Glutamatergic neuron (in vitro differentiated cells): ENCODE measurements at places on chromosomes 5 and 9. TPM values are rescaled to one million over a fixed set of nuclear protein-coding genes. Genes with fewer than 3 reads are reported as not detected.

- no peak for DNase-seq
Measured at GRCh38 chr9:93265301-93265971, 81.5 kb downstream of the WNK2 start.

DNA sequence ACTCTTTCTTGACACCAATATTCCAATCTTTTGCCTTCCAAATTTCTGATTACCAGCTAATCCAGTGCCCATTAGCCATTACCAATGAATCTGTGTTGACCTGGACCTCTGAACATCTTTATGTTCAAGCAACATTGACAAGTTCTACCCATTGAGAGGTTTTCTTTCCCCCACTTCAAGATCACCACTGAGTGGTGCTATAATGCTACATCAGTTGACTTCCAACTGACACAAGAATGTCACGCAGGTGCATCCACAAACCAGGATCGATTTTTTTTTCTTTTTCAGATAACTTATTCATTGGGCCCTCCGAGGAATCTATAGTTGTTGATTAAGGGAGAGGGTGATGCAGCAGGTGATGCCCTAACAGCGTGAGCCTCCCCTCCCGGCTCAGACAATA, 102.6 kb downstream of the SLC1A3 start:
- no peak for DNase-seq

DNA sequence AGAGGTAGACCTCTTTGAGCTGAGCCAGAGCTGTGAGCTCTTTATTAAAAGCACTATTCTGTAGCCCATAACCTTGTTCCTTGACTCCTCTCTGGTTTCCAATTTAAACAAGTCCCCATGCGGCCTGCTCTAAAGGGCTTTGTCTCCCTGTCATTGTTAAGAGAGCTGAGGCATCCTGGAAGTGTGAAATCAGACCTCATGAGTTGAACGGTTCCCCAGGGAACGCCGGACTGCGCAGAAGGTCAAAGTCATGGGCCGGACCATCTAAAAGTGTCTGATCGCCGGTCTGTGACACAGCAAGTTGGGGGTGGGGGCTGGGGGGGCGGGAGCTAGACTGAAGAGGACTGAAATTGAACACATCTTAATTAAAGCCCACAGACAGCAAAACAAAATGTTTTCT, 265.8 kb downstream of the SLF1 start:
- peak; percentile 69 for DNase-seq

- no peak for DNase-seq
Measured at GRCh38 chr5:66343370-66344071, 199.4 kb downstream of the SREK1 start.

GRCh38 chr9:75707191-75707590, 183.3 kb upstream of the PCSK5 start:
- DNase-seq, result no peak

GRCh38 chr5:59850766-59851165, 42.8 kb downstream of the PDE4D start:
- DNase-seq, result no peak

- no peak for DNase-seq
Measured at GRCh38 chr5:169415948-169416347, 115.0 kb upstream of the SLIT3 start.

DNA sequence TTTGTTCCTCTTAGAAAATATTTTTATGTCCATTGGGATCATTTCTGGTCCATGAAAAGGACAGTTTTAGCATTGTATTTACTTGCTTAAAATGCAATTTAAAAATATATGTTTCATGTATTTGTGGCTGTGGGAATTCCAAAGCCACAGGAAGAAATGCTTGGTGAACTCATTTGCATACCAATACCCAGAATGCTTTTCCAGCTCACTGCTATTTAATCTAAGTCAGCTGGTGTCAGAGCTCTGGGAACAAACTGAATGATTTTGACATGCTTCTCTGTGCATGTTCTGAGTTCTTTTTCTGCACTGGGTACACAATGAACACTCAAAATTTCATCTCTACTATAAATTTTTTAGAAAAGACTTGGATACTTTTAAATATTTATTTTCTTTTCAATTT, 482.8 kb upstream of the ARRDC3 start:
- no peak for DNase-seq

- DNase-seq, result no peak
Measured at GRCh38 chr9:76725011-76725546, 39.2 kb upstream of the PCA3 start.

GRCh38 chr9:113579283-113580040, 115.9 kb downstream of the RGS3 start:
- no peak for DNase-seq

Gene MCTP1
- total RNA-seq, result 1.7 TPM

DNA sequence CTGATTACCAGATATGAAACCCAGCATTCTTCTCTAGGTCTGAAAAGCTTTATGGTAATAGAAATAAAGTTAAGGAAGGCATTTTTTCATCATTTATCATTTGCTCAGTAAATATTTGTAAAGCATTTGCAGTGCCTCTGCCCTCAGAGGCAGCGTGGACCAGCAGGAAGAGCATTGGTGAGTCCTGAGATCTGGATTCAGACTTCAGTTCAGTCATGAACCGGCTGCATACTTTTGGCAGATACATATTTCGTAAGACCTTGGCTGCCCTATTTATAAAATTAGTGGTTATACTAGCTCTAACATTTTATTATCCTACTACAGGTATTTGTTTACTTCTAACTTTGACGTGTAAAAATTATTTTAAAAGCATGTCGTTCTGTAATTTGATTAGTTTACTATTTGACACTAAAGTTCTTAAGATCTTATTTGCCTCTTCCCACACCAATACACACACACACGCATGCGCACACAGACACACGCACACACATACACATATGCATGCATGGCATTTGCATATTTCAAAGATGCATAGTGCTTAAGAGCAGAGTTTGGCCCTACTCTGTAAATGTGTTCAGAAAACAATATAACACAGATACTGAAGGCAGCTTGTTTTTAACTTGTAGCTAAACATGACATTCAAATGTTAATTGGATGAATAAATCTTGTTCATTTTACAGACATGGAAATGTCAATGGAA, 101.9 kb downstream of the RPS23 start:
- DNase-seq, result no peak

- DNase-seq, result no peak
Measured at GRCh38 chr9:95197692-95198271, 119.7 kb downstream of the FANCC start.

Gene C5orf58
- not detected for total RNA-seq

- DNase-seq, result no peak
Measured at GRCh38 chr5:81829242-81829641, 78.3 kb upstream of the SSBP2 start.

- DNase-seq, result no peak
Measured at GRCh38 chr9:92857236-92857635, 20.6 kb downstream of the ZNF484 start.

DNA sequence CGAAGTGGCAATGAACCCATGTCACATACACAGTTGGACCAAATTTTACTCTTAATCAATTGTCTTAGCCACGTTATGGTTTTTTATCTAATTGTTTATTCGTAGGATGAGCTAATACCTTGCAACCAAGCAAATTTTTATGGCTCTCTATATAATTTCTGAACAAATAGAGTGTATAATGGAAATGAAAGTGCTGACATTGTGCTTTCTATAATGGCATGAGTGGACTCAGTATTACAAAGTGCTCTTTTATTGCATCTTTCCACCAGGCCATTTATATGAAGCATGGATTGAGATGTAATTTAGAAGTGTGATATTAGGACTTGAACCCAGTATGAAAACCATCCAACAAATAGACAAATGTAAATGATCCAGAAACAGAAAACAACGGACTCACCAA, 1096.0 kb downstream of the DTWD2 start:
- no peak for DNase-seq

Gene BTNL3
- total RNA-seq, result not detected

Gene CCL28
- 1.1 TPM for total RNA-seq

- DNase-seq, result no peak
Measured at GRCh38 chr9:92510747-92511146, 25.0 kb downstream of the ECM2 start.

DNA sequence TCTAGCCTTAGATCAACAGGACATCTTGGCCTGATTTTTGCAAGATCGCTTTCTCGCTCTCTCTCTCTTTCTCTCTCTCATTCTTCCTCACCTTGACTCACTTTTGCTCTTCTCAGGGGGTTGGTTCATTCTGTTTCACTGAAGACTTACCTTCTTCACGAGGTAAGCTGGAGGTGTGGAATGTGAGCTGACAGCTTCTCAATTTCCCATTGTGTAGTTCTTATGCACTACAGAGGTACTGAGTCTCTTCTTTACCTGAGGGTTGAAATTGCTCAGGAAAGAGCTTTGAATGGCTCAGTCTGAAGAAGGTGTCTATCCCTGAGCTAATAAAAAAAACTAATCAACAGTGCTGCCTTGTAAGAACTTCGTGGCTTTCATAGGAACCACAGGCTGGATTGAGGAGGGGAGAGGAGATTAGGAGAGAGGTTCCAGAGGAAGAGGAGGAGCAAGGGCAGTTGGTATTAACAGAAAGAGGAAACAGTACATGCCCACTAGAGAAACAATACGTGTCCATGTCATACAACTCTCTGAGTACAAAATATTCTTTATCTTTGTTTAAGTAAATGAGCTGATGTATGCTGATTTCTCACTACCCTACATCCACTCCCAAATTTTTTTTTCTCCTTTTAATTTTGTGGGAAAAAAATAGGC, 192.2 kb downstream of the TMEM167A start:
- DNase-seq, result no peak

GRCh38 chr9:17003576-17004240, 131.1 kb upstream of the CNTLN start:
- DNase-seq, result no peak

DNA sequence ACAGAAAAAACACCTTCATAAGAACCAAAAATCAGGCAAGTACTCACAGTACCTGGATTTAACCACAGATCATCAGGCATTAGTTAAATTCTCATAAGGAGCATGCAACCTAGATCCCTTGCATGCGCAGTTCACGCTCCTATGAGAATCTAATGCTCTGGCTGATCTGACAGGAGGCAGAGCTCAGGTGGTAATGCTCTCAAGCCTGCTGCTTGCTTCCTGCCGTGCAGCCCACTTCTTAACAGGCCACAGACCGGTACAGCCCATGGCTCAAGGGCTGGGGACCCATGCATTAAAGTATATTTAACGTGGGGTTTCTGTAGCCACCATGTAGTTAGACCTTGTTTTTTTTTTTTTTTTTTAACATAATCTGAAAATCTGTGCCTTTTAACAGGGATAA, 147.7 kb downstream of the VPS13A start:
- DNase-seq, result no peak

- DNase-seq, result no peak
Measured at GRCh38 chr5:177354256-177354655, 2.8 kb upstream of the LMAN2 start.

GRCh38 chr5:73726071-73726470, 100.1 kb downstream of the ARHGEF28 start:
- no peak for DNase-seq

- no peak for DNase-seq
Measured at GRCh38 chr9:106019039-106019680, 324.8 kb downstream of the TMEM38B start.

- peak; percentile 70 for DNase-seq
Measured at GRCh38 chr9:126702151-126703001, 88.6 kb downstream of the LMX1B start.

DNA sequence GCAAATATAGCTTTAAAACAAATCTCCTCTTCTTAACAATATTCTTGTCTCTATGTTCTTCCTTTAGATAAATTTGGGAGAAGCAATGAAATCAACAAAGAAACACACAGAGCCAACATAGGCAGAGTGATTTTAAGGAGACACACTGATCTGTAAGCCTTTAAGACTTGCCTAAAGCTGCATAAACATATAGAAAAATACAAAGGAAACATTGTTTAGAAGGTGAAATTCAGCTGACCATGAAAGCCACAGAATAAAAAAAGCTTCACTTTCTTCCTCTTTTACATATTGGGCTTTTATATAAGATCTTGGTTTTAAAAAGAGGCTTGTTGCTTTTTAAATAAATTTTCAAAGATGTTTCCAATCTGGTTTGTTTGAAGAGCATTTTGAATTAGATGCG, 1277.5 kb downstream of the EFNA5 start:
- DNase-seq, result no peak
